ENCODE measurements at places on chromosomes 13 and 19.

- DNase-seq, result no peak
Observed at GRCh38 chr13:20980899-20981298, 78.4 kb upstream of the XPO4 start.

- DNase-seq, result no peak
Observed at GRCh38 chr19:53823380-53824120, 564 bp downstream of the NLRP12 start.

- no peak for DNase-seq
Observed at GRCh38 chr19:3359919-3360420, 6.4 kb upstream of the NFIC start.

- peak; percentile 58 for DNase-seq
Observed at GRCh38 chr19:7340959-7341837, 7.5 kb upstream of the ARHGEF18 start.

DNA sequence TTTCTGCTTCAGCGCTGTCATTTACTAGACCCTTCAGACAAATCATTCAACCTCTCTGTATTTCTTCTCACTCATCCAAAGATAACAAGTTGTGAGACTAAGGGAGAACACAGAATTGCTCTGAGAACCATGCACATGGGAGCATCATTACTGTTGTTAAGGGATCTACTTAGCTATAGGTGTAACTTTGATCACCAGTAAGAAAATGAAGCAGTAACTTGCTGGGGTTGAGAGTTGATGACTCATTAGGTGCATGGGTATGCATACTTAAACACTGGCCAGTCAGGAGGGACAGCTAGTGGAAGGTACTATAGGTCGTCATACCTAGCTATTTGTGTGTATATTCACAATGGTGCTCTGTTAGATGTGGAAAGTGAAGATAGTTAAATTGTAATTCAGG, 61.5 kb downstream of the B3GLCT start:
- no peak for DNase-seq

DNA sequence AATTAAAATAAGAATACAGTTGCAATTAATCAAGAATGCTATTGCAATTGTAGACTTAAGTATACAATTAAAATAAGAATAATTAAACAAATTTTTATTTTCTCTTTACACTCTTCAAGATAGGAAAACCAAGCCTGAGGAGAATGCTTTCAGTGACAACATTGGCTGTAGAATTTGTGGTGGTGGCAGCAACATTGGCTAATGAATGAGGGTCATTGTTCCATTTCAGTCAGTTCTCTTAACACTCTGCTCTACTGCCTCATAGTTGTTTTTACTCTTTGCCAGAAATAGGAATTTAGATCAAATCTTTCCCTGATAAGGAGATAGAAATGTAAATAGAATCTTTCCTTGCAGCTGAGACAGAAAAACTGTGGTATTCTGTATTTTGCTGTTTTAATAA, 391.6 kb downstream of the PCDH20 start:
- DNase-seq, result no peak

GRCh38 chr13:36806102-36806501, 12.9 kb upstream of the RFXAP start:
- no peak for DNase-seq

DNA sequence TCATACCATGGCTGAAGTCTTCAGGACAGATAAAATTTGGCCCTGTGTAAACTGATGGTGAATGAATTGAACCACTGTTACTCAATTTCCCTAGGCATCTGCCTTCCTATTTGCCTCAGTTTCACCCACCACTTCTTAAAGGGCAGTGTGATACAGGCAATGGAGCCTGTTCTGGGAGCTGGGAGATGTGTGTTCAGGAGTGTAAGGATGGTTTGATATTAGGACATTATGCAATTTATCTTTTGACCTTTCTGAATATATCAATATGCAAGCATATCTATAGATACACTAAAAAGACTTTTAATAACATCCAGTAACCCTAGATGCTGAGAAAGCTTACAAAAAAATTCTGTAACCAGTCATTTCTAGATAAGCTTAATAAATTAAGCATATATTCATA, 14.6 kb downstream of the IZUMO2 start:
- no peak for DNase-seq

DNA sequence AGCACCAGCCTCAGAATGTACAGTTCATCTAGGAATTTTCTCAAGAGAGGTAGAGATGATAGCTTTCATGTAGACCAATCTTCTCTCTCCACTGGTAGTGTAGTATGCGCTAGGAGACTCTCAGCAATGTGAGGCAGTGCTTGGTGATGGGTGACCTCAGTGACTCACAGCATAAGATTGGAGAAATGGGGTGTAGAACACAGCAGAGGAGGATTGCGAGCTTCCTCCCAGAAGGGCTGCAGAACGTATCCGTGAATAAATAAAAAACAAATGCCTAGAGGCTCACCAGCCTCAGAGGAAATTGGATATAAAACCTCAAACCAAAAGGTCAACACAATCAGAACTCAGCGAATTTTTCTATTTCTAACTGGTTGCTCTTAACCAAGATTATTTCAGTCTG, 182.9 kb upstream of the RXFP2 start:
- no peak for DNase-seq

DNA sequence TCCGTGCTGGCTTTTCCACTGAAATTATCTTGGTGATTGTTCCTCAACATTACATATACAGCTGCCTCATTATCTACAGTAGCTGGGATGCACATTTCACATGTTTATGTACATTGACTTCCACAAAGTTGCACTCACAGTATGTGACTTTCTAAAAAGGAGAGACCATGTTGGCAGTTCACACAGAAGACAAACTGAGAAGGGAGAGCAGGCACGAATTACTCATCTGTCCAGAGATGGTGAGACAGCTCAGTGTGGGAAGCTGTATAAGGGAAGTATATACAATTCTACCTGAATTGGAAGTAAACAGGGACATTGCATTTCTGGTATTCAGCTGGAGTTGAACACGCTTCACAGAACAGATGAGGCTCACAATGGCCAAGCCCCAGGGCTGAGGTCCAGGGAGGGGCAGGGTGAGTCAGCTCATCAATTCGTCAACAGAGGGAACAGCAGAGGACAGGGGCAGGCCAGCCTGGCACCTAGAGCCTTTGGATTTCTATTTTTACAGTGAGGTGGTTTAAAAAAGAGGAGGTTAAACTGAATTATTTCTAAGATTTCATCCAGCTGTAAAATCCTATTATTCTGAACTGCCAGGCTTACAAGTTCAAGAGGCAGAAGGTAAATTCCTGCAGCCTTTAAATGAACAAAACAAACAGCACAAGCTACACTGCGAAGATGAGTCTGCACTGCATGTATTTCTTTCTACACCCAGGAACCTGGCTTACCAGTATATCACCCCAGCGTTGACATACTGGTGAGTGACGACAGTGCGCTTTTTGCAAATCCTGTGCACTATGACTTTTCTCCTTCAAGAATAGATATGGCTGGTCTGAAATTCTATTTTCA, 9.8 kb downstream of the PARP4 start:
- DNase-seq, result no peak

GRCh38 chr13:114032126-114032799, 58.4 kb upstream of the C13orf46 start:
- DNase-seq, result no peak

GRCh38 chr19:35509018-35509652, 4.3 kb downstream of the DMKN start:
- no peak for DNase-seq

- DNase-seq, result peak; percentile 75
Observed at GRCh38 chr19:13033819-13034611, 38.7 kb downstream of the NFIX start.

- DNase-seq, result no peak
Observed at GRCh38 chr19:12295191-12295590, 508 bp upstream of the ZNF44 start.

DNA sequence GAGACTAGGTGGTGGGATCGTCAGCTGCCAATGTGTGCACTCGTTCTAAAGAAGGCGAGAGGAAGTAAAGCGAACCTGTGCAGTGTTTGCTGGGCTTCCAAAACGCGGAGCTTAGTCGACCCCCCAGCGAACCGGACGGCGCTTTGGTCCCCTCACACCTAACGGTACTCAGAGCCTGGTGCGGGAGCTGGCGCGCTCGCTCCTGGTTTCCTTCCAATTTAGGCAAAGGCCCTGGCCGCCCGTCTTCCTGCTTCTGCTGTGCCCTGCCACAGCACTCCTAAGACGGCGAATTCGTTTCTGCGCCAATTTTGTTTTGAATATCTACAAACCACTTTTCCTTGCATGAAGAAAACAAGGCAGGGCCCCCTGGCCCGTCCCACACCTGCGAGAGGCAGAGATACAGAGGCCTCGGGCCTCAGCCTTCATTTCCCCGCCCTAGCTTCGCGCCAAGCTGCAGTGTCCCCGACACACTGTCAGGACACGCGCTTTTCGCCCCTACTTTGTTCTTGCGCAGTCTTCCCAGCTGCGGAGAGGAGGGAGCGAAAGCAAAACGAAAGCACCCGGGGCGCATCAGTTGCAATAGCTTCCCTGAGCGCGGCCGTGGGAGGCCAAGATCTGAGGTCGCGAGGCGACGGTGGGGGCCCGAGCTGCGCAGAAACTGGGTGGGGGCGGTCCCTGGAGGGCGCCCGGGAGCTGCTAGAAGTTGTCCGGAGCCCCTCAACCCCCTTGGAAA, 111.9 kb downstream of the KCNRG start:
- no peak for DNase-seq

Measured in hypothalamus (tissue), 51 donors.